Left kidney (tissue), 8 donors: ENCODE measurements at places on chromosomes 1 and 21.

DNA sequence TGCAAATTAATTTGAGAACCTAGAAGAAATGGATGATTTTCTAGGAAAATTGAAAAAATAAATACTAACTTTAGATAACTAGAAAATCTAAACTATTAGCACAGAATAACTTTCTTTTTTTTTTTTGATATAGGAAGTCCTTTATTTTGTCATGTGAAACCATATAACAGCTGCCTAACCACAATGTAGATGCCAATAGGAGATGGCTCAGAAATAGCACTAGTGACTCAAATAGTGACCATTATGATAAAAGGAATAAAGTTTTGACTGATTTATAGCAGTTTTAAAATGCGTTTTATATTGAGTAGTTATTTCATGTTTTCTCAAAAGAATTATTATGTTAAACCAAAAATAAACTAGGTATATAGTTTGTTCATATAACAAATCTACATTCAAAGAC lies 158.0 kb upstream of the CACYBP start:
- no peak for DNase-seq

- no peak for DNase-seq
These were observed 105.2 kb downstream of the MRPL39 start for GRCh38 chr21:25501996-25502665.

DNA sequence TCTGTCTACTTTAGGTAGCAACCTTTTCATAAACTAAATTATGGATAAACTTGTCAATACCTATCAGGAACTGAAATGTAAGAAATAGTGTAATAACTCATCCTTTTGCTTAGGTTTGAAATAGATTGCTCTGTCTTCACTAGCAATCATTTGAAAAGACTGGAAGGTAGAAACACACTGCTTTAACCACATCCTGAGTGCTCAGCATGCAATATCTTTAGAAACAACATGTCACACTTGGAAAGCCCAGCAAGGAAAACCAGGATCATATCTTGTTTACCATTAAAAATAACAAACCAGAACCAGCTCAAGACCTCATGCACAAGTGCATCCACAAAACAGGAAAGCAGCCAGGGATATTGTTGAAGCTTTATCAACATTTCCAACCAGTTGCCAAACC lies 3.6 kb downstream of the KCNJ6 start:
- no peak for DNase-seq

DNA sequence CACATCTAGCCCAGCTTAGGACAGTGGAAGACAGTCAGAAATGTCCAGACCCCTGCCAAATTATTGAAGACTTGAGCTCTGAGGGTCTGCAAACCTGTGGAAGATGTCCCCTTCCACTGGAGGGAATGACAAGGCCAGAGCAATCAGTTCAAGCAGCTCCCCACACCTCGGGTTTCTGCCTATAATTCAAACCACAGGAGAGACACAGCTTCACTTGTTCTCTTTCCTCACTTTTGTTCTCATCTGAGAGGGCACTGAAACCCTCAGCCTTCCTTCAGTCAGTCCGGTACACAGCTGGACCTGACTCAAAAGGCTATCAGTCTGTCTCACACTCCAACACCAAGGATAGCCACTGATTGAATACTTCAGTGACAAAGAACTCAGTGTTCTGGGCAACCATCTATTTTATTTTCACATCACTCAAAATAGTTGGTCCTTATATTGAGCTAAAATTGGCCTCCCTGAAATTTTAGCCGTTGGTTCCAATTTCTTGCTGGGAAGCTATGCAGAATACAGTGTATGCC lies 70.1 kb downstream of the TENT5C start:
- no peak for DNase-seq

DNA sequence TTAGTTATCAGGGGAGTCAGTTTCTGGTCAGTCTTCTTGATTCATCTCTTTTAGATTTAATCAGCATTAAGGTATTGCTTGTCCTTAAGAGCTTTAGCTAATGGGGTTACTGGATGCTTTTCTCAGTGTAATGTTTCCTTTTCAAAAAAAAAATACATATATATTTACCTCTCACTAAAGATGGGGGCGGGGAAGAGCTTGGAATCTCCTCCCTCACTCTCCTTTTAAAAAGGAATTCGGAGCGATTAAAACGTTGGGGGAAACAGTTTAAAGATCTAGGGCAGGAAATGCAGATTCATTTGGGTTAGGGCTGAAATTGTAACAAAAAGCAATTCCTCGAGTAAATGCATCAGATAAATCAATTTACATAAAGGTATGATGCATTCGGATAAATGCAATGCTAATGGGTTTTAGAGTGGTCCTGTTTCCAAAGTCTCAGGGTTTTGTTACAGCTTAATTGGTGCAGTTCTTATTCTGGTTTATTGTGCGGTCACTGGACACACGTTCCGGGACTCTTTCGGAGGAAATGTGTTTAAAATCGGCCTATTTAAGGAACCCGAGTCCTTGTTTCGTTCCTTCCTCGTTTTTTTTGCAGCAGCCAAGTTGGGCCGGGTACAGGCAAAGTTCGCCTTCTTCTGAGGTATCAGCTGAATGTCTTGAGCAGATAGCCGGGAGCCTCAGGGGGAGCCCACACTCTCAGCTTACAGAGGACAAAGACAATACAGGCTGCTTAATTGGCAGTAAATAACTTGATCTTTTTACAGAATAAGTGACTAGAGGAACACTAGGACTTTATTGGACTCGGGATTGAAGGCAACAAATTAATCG lies 1.6 kb downstream of the LMO4 start:
- DNase-seq: no peak

DNA sequence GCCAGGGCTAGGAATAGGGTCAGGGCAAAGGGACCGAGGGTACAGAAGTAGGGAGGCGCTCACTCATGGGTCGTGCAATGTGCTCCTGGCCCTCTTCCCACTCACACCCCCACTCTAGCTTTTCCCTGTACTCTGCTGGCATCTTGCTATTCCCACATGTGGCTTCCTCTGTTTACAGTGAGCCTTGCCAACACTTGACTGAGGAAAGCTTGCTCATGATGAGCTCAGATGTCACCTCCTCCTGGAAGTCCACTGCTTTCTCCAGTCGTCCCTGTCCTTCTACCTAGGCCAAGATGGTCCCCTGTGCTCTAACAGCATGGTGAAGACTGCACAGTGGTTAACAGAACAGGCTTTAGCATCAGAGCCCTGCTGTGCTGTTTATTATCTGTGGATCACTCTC lies 8.0 kb upstream of the RIMS3 start:
- no peak for DNase-seq

DNA sequence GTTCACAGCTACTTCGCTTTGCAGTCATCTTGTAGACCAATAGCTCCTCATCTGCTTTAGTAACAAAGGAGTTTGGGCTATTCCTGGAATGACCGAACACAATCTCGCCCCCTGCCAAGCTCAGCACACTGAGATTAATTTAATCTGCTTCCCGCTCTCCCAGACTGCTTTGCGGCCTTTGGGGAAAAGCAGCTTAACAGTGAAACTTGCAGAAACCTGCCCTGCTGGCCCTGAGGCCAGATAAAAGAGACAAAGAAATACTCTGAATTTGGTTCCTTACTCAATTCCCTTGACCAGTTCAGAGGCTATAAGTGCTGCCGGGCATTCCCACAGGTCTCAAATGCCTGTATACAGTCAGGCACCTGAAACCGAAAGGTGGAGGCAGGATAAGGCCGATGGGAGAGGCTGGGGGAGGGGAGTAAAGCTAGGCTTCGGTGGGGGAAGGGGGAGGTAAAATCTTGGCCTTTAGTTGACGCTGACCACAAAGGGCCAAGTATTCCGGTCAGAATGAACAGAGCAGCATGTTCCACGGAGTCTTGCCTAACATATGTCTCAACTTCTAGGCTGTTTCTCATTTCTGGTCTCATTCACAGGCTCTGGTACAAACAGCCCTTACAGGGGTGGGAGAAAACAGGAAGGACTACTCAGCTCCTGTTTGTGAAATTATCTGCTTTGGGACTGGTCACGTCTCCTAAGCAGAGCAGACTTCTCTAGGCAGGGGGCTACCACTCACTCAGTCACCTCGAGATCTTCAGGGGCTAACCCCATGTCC lies 17.7 kb upstream of the A3GALT2 start:
- DNase-seq: no peak

- no peak for DNase-seq
These were observed 634.0 kb downstream of the SMYD3 start for GRCh38 chr1:245873068-245873467.

- peak; percentile 34 for DNase-seq
These were observed 428 bp downstream of the POGZ start for GRCh38 chr1:151458802-151459330.

DNA sequence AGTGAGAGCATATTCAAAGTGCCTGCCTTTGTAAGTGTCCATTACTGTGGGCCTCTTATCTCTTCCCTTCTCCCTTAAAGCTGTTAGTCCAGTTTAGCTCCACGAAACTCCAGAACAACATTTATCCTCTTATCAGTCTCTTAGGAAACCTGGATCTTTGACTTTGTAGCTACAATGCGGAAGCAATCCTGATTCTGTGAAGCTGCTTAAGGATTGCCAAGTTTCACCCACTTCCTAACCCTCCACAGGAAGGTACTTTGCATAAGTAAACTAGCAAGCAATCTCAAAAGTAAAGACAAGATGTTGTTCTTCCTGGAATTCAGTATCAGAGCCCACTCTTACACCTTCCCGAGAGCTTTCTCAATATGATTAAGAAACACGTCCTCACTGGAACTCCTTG lies 164.9 kb upstream of the USP25 start:
- DNase-seq: no peak
